Mammary epithelial cell (primary cell): ENCODE measurements at places on chromosomes 16 and 17. TPM values are rescaled to one million over a fixed set of nuclear protein-coding genes. Genes with fewer than 3 reads are reported as not detected.

GRCh38 chr17:37440424-37440823, 33.7 kb downstream of the TADA2A start:
- DNase-seq, result no peak

GRCh38 chr17:47736501-47737495, 3.8 kb downstream of the TBX21 start:
- DNase-seq, result no peak

- DNase-seq, result no peak
These were observed 62.3 kb downstream of the VPS53 start for GRCh38 chr17:652314-652713.

DNA sequence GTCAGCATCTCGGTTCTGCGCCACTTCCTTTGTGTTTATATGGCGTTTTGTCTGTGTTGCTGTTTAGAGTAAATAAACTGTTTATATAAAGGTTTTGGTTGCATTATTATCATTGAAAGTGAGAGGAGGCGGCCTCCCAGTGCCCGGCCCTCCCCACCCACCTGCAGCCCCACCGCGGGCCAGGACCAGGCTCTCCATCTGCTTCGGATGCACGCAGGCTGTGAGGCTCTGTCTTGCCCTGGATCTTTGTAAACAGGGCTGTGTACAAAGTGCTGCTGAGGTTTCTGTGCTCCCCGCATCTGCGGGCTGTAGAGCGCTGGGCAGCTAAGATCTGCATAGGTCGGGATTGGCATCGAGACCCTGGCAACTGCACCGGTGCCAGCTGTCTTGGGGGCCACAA, 8.2 kb upstream of the BAIAP3 start:
- no peak for DNase-seq

GRCh38 chr17:78034429-78035091, 76.1 kb downstream of the TNRC6C start:
- peak; percentile 57 for DNase-seq

The IL17C gene
- not detected in 2 replicates for total RNA-seq

The SLC6A4 gene
- total RNA-seq, result not detected in 2 replicates

The RHBDL1 gene
- 6.1 and 9.0 TPM in 2 replicates for total RNA-seq

The CTRB1 gene
- not detected for total RNA-seq

The ADAM11 gene
- 0.17 TPM for total RNA-seq
